ENCODE measurements at places on chromosomes 11 and 22.

GRCh38 chr11:119511614-119512306 is 88.8 kb upstream of the THY1 start:
- H3K27me3 ChIP-seq, result peaks cover 20% of the 10 kb centered on the region
- no peak overlapping the region for H3K27ac ChIP-seq
- no peak overlapping the region for H3K4me3 ChIP-seq
- H3K36me3 ChIP-seq, result no peaks in the 10 kb centered on the region
- no peaks in the 10 kb centered on the region for H3K4me1 ChIP-seq
- no peak for DNase-seq

DNA sequence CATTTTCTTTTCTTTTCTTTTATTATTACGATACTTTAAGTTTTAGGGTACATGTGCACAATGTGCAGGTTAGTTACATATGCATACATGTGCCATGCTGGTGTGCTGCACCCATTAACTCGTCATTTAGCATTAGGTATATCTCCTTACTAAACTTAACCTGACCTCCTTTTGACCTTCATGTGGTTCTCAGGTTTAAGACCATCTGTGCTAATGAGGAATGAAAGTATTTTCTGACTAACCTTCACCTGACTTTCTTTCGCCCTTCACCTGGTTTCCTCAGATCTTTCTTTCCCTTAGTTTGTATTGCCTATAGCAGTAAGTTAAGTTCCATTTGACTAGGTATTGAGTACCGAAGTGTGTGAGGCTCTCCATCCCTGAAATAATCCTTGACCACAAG is 6.5 kb downstream of the EXPH5 start:
- H3K36me3 ChIP-seq, result no peaks in the 10 kb centered on the region
- DNase-seq, result no peak
- H3K27me3 ChIP-seq, result peaks cover 11% of the 10 kb centered on the region
- no peak overlapping the region for H3K27ac ChIP-seq

- H3K4me1 ChIP-seq, result peaks cover 31% of the 10 kb centered on the region
- no peak overlapping the region for H3K4me3 ChIP-seq
- no peaks in the 10 kb centered on the region for H3K27me3 ChIP-seq
- no peak overlapping the region for H3K27ac ChIP-seq
These were observed 2.5 kb downstream of the TXN2 start for GRCh38 chr22:36478966-36479365.

DNA sequence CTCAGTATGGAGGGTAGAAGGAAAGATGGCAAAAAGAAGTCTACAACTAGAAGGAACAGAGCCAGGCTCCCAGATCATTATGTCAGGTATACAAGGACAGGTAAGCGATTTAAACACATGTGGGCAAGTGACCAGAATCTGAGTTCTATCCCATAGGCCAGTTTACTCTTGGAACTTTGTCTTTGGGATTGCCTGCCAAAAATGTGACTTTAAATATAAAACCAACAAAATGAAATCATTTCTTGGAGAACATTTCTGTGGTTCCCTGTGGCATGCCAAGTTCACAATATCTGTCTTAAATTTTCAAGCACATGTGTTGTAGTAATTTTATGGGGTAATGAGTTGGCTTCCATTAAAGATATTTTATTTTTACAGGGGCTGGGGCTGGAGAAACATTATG is 141.0 kb downstream of the SLC17A6 start:
- no peaks in the 10 kb centered on the region for H3K36me3 ChIP-seq
- DNase-seq, result no peak
- H3K4me1 ChIP-seq, result no peaks in the 10 kb centered on the region
- no peaks in the 10 kb centered on the region for H3K27me3 ChIP-seq
- no peak overlapping the region for H3K27ac ChIP-seq

- H3K27ac ChIP-seq, result no peak overlapping the region
- DNase-seq, result no peak
- H3K4me3 ChIP-seq, result no peak overlapping the region
- H3K36me3 ChIP-seq, result no peaks in the 10 kb centered on the region
These were observed 6.2 kb downstream of the SYT12 start for GRCh38 chr11:67029146-67029545.

GRCh38 chr11:35160246-35160824 is 21.4 kb downstream of the CD44 start:
- no peaks in the 10 kb centered on the region for H3K27me3 ChIP-seq
- peaks cover 100% of the 10 kb centered on the region for H3K4me1 ChIP-seq
- H3K4me3 ChIP-seq, result peak overlapping the region; percentile 39
- H3K27ac ChIP-seq, result peak overlapping the region; percentile 85

GRCh38 chr11:70111269-70112016 is 33.3 kb downstream of the ANO1 start:
- H3K27me3 ChIP-seq, result peaks cover 30% of the 10 kb centered on the region
- DNase-seq, result no peak
- no peak overlapping the region for H3K27ac ChIP-seq
- H3K4me1 ChIP-seq, result peaks cover 3% of the 10 kb centered on the region

GRCh38 chr11:70281156-70281609 is 10.7 kb downstream of the PPFIA1 start:
- no peak overlapping the region for H3K27ac ChIP-seq
- no peak for DNase-seq
- H3K4me1 ChIP-seq, result no peaks in the 10 kb centered on the region

DNA sequence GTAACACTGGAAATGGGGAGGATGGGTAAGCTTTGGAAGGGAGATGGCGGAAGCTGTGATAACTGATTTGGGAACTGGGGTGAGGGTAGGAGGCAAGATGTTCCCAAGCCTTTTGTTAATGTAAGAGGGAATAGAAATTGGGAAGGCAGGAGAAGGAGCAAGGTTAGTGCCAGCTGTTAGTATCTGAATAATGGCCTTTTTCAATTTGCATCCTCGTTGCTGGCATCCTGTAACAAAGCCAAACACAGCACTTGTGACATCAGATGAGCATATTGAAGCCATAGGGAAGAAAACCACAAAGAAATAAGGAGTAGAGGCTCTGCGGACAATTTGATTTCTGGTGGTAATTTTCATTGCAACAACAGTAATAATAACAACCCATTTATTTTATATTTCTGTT is 70.9 kb upstream of the CLMP start:
- no peaks in the 10 kb centered on the region for H3K36me3 ChIP-seq
- DNase-seq, result no peak
- H3K27me3 ChIP-seq, result peaks cover 46% of the 10 kb centered on the region
- H3K4me1 ChIP-seq, result peaks cover 24% of the 10 kb centered on the region
- H3K27ac ChIP-seq, result no peak overlapping the region

All from activated naive CD4-positive, alpha-beta T cell treated with anti-CD3 and anti-CD28 coated beads, Interleukin-2, amount 10 ng/mL, durations not matched to agents 7 days and 5 days (primary cell).